ENCODE measurements at places on chromosomes 1 and 21.

DNA sequence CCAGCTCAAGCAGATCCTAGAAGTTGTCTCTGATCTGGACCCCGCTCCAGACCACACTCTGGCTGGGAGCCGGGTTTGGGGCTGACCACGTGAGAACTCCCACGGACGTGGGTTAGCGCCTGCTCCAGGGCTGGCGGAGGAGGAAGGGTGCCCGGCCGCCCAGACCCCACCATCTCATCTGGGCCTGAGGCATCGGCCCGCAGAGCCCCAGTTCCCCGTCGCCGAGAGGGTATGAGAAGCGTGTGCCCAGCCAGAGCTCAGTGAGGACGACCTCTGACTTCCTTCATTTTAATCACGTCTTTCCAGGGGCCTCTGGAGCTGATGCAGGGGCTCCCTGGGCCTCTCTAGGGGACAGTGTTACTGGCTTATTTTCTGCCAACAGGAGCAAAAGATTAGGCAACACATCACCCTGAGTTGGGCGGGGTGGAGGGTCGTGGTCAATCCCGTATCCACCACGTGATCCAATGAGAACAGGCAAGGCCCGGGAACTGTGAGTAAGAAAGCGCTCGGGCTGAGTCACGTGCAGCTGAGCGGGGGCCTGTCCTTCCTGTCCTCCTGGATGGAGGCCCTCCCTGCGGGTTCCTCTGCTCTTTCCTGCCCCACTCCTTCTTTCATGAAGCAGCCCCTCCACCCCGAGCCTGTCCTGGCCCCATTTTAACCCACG is 81.1 kb downstream of the SIK1 start:
- DNase-seq = no peak

GRCh38 chr1:108636876-108637275 is 24.0 kb downstream of the HENMT1 start:
- DNase-seq = no peak

DNA sequence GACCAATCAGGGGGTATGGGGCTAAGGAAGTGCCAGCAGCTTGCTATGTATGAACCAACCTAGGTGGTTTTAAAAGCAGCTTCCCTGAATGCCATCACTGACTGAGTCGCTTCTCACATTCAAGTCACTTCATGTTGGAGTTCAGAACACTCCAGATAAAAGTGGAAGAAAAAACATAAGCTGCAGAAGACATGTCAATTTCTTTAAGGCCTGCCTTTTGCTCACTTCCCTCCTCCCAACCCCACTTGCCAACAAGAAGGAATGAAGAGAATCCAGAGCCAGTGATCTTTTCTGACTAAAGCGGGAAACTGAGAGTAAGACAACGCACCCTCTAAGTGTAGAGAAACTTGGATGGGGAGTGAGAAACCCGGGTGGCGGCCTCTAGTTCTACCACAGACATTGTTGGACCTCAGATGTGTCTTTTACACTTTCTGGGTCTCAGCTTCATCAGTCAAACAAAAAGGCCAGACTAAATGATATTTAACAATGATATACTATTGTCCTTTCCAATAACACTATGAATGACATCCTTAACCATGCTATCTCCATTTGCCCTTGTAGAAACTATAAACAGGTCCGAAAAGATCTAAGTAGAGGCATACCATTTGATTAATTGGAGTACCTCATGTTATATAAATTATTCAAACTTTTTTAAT is 54.1 kb downstream of the LUZP1 start:
- DNase-seq = no peak

DNA sequence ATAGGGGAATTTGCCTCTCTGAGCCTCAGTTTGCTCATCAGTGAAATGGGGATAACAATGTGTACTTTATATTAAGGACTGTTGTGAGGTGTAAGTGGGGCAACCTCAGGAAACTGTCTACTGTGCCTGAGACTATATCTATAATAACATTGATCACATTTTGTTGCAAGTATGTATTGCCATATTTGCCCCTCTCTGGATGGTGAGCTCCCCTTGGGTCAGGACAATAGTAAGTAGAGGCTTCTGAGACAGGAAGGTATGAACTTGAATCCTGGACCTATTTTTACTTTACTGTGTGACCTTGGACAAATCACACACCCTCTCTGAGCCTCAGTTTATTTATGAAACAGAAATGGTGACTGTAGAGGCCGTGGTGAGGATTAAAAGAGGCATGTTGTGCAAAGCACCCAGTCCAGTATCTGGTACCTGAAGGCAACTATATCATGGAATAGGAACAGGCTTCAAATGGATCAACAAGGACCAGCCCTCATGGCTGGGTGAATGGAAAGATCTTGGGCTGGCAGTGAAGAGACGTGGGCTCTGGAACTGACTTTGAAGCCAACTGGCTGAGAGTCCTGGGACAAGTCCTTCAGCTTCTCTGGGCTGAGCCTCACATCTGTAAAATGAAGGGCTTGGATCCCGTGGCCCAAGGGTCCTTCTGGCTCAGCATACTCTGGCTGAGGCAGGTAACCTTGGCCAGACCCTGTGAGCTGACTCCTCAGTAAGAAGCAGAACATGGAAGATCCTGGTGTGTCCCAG is 35.0 kb upstream of the ID3 start:
- DNase-seq = no peak

GRCh38 chr1:221294242-221294641 is 415.0 kb downstream of the HLX start:
- DNase-seq = no peak

GRCh38 chr1:59666106-59666505 is 148.6 kb upstream of the HOOK1 start:
- no peak for DNase-seq

DNA sequence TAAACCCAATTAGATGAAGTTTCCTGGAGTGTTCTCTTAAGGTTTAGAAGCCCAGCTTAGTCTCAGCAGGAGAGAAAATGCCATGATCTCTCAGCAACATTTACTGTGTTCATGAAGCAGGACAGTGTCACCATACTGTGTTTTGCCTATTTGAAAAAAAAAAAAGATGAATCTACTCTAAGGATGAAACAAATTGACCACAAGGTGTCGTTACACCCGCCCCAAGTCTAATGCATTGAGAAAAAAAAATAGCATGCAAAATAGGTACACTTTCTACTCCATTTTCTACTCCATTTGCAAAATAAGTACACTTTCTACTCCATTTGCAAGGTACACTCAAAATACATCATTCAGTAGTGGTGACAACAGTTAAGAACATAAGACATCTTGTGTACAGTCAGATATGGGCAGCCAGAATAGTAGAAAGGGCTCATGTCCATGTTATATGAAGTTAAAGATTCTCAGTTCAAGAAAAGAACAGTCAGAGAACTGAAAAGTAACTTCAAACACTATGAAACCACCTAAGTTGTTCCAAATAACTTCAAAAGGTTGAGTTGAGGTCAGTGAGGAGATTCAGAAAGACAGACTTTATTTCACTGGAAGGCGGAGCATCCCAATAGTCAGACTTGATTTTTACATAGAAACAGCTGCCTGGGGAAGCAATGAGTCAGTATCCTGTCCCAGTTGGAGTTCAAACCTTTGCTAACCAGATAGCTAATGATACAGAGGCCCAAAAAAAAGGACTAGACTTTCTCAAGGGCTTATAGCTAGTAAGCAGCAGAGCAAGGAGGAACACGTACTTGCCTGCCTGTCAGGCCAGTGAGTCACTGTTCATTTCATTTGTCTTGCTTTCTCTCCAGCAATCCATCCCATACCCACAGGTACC is 13.3 kb downstream of the PLPPR5 start:
- DNase-seq = no peak

- no peak for DNase-seq
Observed at GRCh38 chr1:213507472-213508223, 456.6 kb downstream of the RPS6KC1 start.

- no peak for DNase-seq
Observed at GRCh38 chr1:60709426-60709825, 372.9 kb upstream of the NFIA start.

- no peak for DNase-seq
Observed at GRCh38 chr21:24727803-24728440, 879.4 kb downstream of the MRPL39 start.

DNA sequence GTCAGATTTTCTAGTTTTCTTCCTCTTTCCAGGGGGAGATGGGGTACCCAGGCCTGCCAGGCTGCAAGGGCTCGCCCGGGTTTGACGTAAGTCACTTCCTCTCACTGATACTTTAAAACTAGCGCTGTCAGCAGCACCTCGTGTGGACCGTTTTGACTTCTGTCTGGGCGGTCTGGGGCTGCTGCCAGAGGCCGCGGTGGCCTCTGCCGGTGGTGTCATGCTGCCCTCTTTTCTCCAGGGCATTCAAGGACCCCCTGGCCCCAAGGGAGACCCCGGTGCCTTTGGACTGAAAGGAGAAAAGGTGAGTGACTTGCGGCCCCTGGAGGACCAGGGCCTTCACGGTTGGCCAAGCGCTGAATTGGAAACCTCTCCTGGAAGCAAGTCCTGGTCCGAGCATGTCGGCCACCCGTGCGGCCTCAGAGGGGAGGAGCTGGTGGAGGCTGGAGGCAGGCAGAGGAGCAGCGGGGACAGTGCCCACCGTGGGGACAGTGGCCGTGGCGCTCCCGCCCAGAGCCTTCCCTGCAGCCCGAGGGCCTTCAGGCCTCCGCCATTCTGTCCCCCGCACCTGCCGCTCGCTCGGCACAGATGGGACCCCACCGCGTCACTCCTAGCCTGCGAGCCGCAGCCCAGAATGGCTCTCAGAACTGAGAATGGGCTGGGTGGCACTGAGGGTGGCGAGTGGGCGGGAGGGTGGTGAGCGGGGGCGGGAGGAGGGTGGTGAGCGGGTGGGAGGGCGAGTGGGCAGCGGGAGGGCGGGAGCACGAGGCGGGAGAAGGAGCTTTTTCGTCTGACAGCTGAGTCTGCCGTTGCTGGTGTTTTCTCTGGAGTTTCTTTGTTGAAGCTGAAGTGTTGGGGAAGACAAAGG is 9.4 kb downstream of the COL6A1 start:
- DNase-seq = peak; percentile 51

GRCh38 chr21:17550671-17551308 is 37.9 kb downstream of the CXADR start:
- DNase-seq = no peak

DNA sequence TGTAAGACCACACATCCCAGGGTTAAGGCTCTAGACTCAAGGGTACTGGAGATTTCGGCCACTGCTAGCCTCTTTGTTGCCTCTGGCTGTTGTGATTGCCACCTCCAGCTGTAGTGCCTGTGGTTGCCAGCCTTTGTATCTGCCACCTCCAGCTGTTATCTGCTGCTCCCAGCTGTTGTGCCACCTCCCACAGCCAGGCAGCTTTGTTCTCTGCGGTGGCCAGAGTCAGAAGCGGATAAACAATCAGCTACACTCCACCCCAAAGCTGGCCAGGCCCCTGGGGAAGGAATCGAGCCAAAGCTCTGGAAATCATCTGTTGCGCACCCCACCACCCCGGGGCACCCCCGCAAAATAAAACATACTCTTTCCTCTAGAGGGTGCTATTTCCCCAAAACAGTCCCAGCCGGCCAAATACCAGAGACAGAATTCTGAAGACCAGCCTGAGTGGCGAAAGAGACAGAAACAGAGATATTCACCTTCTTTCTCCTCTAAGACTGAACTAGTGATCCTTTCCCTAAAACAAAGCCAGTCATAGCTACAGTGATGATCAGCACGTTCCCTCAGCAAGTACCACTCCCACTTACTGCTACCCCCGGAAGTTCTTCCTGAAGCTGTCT is 14.8 kb upstream of the PIGM start:
- no peak for DNase-seq

DNA sequence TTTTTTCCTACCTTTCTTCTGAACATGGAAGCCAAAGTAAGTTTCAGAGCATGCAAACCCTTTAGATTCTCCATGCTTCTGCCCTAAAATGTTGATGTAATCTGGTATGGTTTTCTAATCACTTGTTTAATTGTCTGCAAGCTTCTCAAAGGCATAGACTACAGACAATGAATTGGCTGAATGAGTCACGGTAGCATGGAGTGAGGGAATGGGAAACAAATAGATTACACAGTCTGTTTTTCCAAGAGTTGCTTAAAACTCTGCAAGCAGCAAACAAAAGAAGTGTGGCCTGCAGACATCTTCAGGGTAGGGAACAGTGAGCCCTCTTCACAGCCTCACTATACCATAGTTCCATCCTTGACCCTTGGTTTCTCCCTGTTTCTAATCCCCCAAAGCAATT is 326.0 kb downstream of the BARHL2 start:
- no peak for DNase-seq

- DNase-seq = no peak
Observed at GRCh38 chr21:38813547-38813946, 7.8 kb downstream of the ETS2 start.

DNA sequence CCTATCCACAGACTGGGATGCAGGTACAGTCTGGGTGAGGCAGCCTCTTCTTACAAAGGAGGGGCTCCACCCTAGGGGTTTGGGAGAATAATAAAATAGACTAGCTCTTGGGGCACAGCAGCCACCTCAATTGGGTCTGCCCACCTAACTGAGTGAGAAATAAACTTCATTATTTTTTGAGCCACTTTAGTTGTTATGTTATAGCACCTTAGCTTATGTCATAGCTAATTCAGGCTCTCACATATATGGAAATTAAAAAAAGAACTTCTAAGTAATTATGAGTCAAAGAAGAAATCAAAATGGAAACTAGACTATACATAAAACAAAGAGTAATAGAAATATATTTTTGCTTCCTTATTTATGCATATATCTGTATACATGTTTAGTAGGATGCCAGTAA is 318.5 kb upstream of the B3GALT2 start:
- DNase-seq = no peak

DNA sequence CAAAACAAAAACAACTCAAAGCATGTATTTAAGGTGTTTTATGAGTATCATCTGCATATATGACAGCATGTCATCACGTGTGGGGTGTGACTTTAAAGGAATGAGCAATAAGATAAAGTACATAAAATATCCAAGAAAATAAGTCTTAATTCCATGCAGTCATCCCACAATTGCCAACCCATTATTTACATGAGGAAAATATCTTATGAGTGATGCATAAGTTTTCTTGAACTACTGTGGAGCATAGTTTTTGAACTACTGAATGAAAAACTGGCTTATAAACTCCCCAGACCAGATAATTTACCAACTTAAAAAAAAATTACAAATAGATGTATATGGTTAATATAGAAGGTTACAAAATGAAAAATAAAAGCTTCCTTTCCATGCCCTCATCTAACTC is 29.7 kb upstream of the MTMR11 start:
- no peak for DNase-seq

DNA sequence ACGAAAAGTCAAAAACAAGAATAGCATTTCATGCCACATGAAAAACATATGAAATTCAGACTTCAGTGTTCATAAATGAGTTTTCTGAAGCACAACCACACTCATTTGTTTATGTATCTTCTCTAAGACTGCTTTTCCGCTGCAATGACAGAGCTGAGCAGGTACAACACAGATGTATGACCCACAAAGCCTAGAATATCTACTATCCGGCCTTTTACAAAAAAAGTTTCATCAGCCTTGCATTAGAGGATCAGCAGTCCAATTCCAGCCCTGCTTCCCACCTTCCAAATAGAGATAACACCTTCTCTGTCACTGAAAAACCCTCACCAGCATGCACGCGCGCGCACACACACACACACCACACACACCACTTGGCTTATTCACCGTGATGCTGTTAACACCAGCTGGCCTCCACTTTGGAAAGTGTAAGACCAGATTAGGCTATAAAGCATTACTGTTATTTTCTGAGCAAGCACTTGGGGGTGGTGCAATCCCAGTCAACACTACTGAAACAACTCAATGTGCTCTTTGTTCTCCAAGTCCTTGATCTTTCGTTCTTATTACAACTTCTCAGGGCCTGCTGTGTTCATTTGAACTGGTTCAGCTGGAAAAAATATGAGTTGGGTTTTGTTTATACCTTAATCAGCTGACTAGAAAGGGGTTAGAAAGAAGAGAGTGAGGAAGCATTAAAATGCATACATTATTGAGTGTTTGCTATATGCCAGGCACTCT is 90.0 kb downstream of the GLUL start:
- no peak for DNase-seq
